Gastroesophageal sphincter (tissue), 4 donors: ENCODE measurements at places on chromosomes 11 and 22. TPM values are rescaled to one million over a fixed set of nuclear protein-coding genes. Genes with fewer than 3 reads are reported as not detected.

- H3K27me3 ChIP-seq, result no peaks in the 10 kb centered on the region
- no peaks in the 10 kb centered on the region for H3K4me1 ChIP-seq
- H3K4me3 ChIP-seq, result no peak overlapping the region
- H3K36me3 ChIP-seq, result no peaks in the 10 kb centered on the region
- no peak overlapping the region for H3K27ac ChIP-seq
These were observed 88.4 kb downstream of the SLC1A2 start for GRCh38 chr11:35330931-35331330.

DNA sequence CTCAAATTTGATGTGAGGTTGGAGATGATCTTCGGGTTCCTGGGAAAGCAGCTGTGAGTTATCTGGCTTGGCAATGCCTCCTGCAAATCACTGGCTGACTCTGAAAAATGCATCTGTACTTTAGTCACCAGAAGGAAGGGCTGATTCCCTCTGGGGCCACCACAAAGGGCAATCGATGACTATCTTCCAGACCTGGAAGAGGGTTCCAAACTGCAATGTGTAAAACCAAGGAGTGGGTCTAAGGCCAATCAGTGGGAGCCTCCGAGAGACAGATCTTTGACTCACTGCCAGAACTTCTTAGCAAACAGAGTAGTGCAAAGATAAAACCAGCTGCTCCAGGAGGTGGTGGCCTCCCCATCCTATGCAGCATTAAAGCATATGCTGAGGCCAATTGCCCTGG lies 29.1 kb upstream of the PAK1 start:
- H3K4me1 ChIP-seq, result no peaks in the 10 kb centered on the region
- no peak overlapping the region for H3K27ac ChIP-seq
- ATAC-seq, result no peak
- H3K27me3 ChIP-seq, result no peaks in the 10 kb centered on the region
- H3K4me3 ChIP-seq, result no peak overlapping the region

H19 gene
- total RNA-seq, result 429 TPM

POU2AF2 gene
- total RNA-seq, result 0.81 TPM

DNA sequence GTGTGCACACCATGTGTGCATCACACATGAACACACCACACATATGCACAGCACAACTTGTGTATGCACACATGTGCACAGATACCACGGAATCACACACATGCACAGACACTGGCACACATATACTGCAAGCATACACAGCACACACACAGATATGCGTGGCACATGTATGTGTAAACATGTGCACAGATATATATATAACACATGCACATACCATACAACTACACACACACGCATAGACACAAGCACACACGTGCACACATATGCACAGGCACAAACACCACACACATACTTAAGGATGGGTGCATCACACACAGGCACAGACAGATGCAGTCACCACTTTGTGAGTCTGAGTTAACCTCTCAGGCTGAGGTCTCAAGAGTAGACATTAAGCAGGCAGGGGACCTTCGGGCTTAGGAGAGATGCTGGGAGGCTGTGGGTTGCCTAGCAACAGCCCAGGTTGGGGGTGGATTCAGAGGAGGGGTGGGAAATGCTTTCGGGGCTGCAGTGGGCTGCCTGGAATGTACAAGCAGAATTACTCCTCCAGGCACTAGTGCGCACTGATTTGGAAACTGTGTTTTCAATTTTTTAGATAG lies 82.9 kb downstream of the MYO18B start:
- H3K4me3 ChIP-seq, result no peak overlapping the region
- no peaks in the 10 kb centered on the region for H3K4me1 ChIP-seq
- no peak for ATAC-seq
- H3K27ac ChIP-seq, result no peak overlapping the region
- H3K27me3 ChIP-seq, result peaks cover 35% of the 10 kb centered on the region

GRCh38 chr11:114615448-114616361 lies 20.1 kb upstream of the NXPE4 start:
- no peaks in the 10 kb centered on the region for H3K27me3 ChIP-seq
- H3K27ac ChIP-seq, result no peak overlapping the region
- H3K4me1 ChIP-seq, result no peaks in the 10 kb centered on the region
- H3K36me3 ChIP-seq, result no peaks in the 10 kb centered on the region
- H3K4me3 ChIP-seq, result no peak overlapping the region

SAA4 gene
- total RNA-seq, result not detected

- H3K27me3 ChIP-seq, result peaks cover 46% of the 10 kb centered on the region
- no peaks in the 10 kb centered on the region for H3K4me1 ChIP-seq
- no peaks in the 10 kb centered on the region for H3K36me3 ChIP-seq
- no peak overlapping the region for H3K27ac ChIP-seq
These were observed 25.8 kb upstream of the DAGLA start for GRCh38 chr11:61654397-61654829.

DNA sequence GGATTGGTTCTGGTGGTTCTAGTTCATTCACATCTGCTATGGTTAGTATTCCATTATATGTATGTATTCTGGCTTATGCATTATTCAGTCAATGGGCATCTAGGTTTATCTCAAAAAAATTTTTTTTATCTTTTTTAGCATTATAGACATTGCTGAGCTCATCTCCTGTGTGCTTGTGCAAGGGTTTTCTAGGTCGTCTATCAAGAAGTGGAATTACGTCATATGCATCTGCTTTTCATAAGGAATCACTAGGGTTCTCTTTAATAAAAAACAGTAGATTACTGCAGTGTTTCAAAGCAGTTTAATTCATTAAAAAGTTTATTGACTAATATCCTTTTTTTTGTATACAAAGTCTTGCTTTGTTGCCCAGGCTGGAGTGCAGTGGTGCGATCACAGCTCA lies 21.3 kb downstream of the TBC1D22A start:
- H3K27me3 ChIP-seq, result no peaks in the 10 kb centered on the region
- H3K4me1 ChIP-seq, result no peaks in the 10 kb centered on the region
- no peaks in the 10 kb centered on the region for H3K36me3 ChIP-seq
- ATAC-seq, result no peak
- no peak overlapping the region for H3K27ac ChIP-seq
- no peak overlapping the region for H3K4me3 ChIP-seq

DNA sequence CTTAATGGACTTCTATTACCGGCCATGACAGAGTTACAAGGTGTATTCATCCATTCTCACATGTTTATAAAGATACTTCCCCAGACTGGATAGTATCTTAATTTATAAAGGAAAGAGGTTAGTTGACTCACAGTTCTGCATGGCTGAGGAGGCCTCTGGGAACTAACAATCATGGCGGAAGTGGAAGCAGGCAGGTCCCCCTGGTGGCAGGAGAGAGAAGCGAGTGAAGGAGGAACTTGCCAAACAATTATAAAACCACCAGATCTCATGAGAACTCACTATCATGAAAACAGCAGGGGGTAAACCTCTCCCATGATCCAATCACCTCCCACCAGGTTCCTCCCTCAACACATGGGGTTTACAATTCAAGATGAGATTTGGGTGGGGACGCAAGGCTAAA lies 170.0 kb upstream of the PDGFD start:
- ATAC-seq, result no peak
- no peaks in the 10 kb centered on the region for H3K36me3 ChIP-seq
- no peaks in the 10 kb centered on the region for H3K4me1 ChIP-seq
- H3K27me3 ChIP-seq, result no peaks in the 10 kb centered on the region
- H3K4me3 ChIP-seq, result no peak overlapping the region

XKR3 gene
- not detected for total RNA-seq
